ENCODE measurements at places on chromosomes 6 and 20. TPM values are rescaled to one million over a fixed set of nuclear protein-coding genes. Genes with fewer than 3 reads are reported as not detected.

Gene C6orf52
- polyA plus RNA-seq, result not detected

Gene SNAI1
- polyA plus RNA-seq, result not detected

Gene RTF2
- 63.4 TPM for polyA plus RNA-seq

Gene CCN6
- 0.90 TPM for polyA plus RNA-seq

Gene SLC22A3
- 1.8 TPM for polyA plus RNA-seq

Gene C20orf141
- not detected for polyA plus RNA-seq

Gene GZF1
- 11.7 TPM for polyA plus RNA-seq

Gene PAQR8
- 0.80 TPM for polyA plus RNA-seq

Gene BEND3
- polyA plus RNA-seq, result 1.7 TPM

Gene ULBP1
- 2.2 TPM for polyA plus RNA-seq

Gene ZSCAN31
- polyA plus RNA-seq, result 21.7 TPM

Gene SRXN1
- polyA plus RNA-seq, result 49.9 TPM

Gene HEY2
- polyA plus RNA-seq, result not detected

Gene SNPH
- 1.4 TPM for polyA plus RNA-seq

Gene BPIFB4
- polyA plus RNA-seq, result not detected

Gene GRM1
- polyA plus RNA-seq, result 0.01 TPM

All from keratinocyte (primary cell).